ENCODE measurements at places on chromosomes 4 and X.

GRCh38 chr4:2712261-2712842 is 43.8 kb downstream of the TNIP2 start:
- no peak for DNase-seq

DNA sequence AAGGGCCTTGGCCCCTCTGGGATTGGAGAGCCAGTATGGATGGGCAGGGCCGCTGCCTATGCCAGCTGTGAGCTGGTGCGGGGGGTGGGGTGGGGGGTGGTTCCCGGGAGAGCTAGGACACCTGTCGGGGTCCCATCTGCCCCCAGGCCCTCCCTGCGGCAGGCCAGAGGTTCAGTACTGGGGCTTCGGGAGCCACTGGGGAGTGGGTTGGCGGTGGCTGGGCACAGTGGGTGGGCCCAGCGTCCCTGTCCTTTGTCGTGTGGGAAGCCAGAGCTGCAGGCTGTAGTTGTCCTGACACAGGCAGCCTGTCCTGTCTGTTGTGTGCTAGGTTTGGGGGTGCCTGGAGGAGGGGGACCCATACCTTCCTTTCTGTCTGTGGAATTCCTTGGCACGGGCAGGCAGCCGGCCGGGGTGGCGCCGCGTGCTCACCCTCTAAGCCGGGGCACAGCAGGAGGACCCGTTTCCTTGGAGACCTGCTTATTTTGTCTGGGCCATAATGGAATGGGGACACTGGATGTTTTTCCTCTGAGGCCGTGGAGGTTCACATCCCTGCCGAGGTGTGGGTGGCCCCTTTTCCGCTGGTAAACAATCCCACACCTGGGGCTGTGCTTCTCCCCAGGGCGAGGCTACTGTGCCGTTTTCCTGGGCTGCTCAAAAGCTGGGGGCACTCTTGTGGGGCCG is 14.8 kb downstream of the DOK7 start:
- no peak for DNase-seq

DNA sequence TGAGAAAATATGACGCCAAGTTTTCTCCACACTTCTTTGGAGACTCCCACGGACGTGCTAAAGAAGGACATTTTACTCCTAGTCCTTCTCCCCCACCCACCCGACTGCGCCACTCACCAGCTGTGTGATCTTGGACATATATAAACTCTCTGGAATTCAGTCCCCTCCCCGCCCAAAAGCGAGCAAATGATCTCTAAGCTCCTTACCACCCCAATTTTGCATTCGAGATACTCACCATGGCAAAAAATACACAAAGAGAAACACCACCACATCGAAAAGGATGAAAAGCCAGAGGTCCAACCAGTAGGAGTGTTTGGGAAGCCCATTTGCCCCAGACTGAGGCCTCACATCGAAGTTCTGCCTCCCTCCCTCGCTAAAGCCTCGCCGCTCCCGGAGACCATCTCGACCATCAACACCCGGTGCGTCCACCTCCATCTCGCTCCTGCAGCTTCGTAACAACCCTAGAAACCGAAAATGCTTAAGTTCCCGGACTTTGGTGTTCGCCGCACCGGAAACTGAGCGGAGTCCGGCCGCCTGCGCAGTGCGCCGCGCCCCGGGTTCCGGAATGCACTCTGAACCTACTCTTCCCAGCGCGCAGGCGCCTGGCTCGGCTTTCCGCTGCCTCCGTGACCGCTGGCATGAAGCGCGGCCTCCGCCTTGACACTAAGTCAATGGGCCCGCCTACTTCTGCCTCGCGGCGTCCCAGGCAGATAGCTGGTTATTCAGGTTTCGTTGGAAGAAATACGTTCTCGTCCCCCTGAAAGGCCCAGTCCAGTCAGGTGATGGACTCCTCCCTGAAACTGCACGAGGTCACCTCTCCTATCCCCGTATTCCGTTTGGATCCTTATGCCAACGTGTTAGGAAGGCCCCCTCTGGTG is 21.6 kb downstream of the FABP2 start:
- DNase-seq = peak; percentile 93

DNA sequence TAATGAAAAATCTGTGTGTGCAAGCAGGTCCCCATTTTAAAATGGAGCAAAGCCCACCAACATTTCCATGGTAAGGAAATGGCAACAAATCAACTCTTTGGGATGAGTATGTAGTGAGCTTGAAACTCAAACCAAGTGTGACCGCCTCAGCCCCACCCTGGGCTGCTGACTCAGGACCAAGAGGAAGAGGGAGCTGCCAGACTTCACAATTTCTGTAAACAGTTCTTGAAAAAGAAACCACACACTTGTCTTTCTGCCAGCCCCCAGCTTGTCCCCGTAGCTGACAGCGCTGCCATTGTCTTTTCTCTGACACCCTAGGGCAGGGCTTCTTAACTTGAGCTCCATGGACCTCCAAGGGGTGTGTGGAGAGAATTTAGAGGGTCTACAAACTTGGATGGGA is 10.3 kb downstream of the RTL5 start:
- DNase-seq = no peak

DNA sequence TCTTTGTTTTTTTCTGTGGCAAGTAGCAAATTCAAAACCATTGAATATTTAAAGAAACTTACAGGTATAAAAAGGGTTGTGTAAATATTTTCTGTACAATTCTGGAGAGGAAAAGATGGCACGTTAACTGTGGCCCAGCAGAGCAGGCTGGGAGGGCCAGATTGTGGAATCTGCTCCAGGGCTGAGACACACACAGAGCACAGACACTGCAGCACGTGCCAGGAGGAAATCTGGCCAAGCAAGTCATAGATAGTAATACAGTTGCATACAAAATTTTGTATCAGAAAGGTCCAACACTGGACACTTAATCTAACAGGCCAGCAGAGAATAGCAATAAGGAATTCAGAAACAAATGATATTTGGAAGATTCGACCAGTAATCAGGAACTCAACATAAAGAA is 763.7 kb downstream of the PDHA2 start:
- DNase-seq = no peak

DNA sequence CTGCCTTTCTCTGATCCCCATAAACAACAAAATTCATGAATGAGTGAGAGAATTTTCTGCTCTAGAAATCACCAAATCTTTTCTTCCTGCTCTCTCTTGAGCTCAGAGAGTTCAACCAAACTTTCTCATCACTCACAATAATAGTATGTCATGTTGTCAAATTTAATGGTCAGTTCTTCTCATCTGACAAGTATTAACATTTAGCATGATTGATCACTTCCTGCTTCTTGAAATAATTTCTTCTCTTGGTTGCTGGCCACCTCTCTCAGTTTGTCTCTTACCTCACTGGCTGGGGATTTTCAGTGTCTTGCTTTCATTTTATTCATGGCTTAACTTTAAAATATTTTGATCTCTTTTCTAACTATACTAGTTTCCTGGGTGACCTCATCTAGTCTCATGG is 25.5 kb upstream of the FGF5 start:
- DNase-seq = no peak

GRCh38 chrX:130560544-130560943 is 158.8 kb downstream of the RBMX2 start:
- DNase-seq = no peak

- DNase-seq = no peak
Measured at GRCh38 chrX:142804085-142804484, 221.6 kb upstream of the SPANXN4 start.

GRCh38 chr4:117596917-117597480 is 437.3 kb upstream of the NDST3 start:
- no peak for DNase-seq

- DNase-seq = no peak
Measured at GRCh38 chr4:107937040-107937439, 5.7 kb downstream of the CYP2U1 start.

DNA sequence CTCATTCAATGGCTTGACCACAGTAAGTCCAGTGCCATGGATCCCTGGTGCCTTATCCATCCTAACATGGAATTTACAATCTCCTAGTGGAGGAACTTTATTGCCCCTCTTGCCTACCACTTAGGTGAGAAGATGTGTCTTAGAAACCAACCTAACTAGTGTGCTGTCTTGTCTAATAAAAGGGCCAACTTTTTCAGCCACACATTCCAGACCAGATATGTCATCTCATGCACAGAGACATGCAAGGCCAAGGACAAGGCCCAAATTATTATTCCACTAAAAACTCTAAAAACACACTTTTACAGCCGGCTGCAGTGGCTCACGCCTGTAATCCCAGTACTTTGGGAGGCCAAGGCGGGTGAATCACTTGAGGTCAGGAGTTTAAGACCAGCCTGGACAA is 10.6 kb upstream of the PRDX4 start:
- DNase-seq = no peak

GRCh38 chrX:139898334-139898733 is 34.5 kb downstream of the ATP11C start:
- no peak for DNase-seq

GRCh38 chr4:181166742-181167399 is 1076.3 kb upstream of the TENM3 start:
- no peak for DNase-seq

- DNase-seq = no peak
Measured at GRCh38 chr4:61320154-61320553, 120.0 kb downstream of the ADGRL3 start.

DNA sequence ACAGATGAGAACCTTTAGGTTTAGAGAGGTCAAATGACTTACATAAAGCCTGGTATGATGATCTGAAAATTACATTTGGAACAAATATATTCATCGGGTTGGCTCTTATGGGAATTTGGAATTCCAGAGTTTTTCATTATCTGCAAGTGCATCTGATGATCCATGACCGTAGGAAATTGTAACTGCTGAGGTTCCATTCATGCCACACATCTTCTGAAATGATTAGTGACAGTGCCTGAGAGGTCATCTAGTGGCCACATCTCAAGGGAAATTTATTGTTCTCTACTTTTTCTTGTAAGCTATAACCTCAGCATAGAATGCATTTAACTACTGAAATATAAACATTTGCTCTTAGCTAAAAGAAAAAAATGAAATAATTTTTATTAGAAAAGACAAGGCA is 105.8 kb upstream of the NWD2 start:
- no peak for DNase-seq

DNA sequence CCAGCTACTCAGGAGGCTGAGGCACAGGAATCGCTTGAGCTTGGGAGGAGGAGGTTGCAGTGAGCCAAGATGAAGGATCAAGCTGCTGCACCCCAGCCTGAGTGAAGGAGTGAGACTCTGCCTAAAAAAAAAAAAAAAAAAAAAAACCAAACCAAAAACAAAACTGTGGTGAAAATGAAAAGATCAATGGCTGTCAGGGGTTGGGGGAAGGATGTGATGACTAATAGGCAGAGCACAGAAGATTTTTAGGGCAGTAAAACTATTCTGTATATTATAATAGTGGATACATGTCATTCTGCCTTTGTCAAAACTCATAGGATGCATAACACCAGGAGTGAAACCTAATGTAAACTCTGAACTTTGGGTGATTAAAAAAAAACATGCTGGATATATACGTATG is 69.9 kb upstream of the ELOVL6 start:
- DNase-seq = no peak

- DNase-seq = no peak
Measured at GRCh38 chr4:1759170-1759817, 33.8 kb upstream of the FGFR3 start.

- DNase-seq = no peak
Measured at GRCh38 chrX:40448793-40449192, 132.0 kb upstream of the ATP6AP2 start.

- no peak for DNase-seq
Measured at GRCh38 chr4:134628066-134628465, 426.5 kb upstream of the PABPC4L start.

GRCh38 chr4:98046665-98047064 is 96.6 kb downstream of the STPG2 start:
- DNase-seq = no peak

DNA sequence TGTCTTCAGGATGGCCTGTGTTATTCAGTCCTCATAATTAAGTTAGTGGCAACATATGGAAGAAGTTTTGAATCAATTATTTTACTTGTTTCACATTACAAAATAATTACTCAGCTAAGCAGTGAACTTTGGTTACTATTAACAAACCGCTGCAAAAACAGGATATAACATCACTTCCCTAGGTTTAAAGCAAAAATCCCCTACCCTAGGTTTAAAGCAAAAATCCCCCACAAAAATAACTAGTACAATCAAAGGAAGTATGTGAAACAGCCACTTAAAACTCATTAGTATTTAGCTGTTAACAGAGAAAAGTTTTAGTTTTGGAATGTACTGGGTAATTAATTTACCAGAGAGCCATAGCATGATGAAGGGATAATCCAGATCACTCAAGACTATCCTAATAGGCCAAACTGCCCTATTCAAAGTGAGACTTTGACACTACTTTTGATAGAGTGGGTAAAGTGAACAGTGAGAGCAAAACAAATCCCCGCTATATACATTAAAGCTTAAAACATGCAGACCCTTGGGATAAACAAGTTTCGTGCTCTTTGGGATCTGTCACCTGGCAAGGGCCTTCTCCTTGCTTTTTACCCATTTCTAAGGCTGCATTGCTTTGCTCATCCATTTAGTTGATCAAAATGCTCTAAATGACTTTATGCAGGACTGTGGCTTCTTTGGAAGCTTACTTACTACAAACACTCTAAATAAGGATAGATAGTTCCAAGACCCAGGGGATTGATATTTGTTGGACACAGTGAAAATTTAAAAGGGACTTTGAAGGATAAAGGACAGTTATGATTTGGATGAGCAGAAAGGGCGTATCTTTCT is 36.4 kb upstream of the GPR174 start:
- DNase-seq = no peak

GRCh38 chr4:98510340-98510739 is 148.1 kb downstream of the TSPAN5 start:
- no peak for DNase-seq

Measured in activated CD4-positive, CD25-positive, alpha-beta regulatory T cell treated with anti-CD3 and anti-CD28 coated beads, Interleukin-2, amount 50 U/mL, for 72 hours (primary cell).